Glomerular endothelial cell (primary cell): ENCODE measurements at places on chromosomes 5 and 9.

GRCh38 chr5:127290946-127291693, 524 bp downstream of the MEGF10 start:
- DNase-seq: no peak

- DNase-seq: no peak
Measured at GRCh38 chr9:23754551-23754950, 71.5 kb downstream of the ELAVL2 start.

GRCh38 chr5:6448622-6449464, at the start of gene UBE2QL1:
Gene UBE2QL1 (plus strand): TSS chr5:6448859. CDS start chr5:6448894, 35 bp downstream.
- no peak for DNase-seq

GRCh38 chr9:113998525-113999255, 79.4 kb downstream of the AMBP start:
- no peak for DNase-seq

GRCh38 chr5:89204756-89205155, 321.8 kb upstream of the MEF2C start:
- DNase-seq: no peak
